Tibial artery (tissue), 4 donors: ENCODE measurements at places on chromosomes 12 and 14.

DNA sequence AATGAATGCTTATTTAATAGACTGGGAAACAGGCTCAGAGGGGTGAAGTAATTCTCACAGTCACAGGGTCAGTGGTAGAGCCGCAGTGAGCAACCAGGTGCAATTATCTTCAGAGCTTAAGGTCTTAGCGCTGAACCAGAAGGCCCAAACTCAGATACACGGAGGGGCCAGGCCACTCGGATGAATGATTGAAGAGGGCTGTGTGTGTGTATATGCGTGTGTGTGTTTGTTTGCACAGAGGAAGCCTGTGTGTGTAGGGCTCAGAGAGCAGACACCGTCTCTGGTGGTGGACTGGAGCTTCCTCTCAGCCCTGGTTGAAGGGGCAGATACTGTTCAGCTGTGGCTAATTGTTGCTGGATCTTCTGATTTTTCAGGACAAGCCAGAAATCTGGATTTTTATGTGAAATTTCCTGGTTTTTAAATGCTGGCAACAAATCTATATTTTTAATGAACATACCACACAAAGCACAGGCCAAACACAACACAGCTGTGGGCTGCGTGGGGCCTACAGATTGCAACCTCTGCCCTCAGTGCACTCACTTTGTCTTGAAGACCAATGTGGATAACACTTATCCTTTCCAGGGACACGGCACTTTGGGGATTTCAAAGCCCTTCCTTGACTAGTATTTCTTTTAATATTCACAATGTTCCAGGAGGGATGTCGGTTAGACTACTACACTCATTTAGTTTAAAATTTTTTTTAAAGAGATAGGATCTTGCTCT, 94.5 kb upstream of the NRXN3 start:
- DNase-seq, result no peak

- DNase-seq, result peak; percentile 94
Measured at GRCh38 chr14:103724116-103724515, 8.5 kb downstream of the ZFYVE21 start.

- no peak for DNase-seq
Measured at GRCh38 chr12:130382818-130383217, 45.1 kb downstream of the PIWIL1 start.

DNA sequence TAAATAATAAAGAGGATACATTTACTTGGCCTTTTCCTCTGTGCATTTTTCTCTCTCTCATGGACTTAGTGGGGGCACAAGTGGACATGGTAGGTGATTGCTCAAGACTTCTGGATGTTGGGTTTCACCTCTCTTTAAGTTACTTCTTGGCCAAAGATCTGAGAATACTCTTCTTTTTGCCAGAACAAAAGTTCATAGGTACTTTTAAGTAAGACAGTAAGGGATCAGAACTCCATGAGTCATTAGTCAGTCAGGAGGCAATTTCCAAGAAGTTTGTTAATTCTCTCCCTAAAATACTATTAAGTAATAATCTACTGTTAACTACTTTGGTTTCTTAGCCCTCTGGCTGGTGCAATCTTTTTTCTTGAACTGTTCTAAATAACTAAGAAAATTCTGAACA, 84.2 kb downstream of the GRIP1 start:
- DNase-seq, result no peak

- no peak for DNase-seq
Measured at GRCh38 chr12:55653031-55653430, 16.3 kb downstream of the OR10P1 start.
